ENCODE measurements at places on chromosomes 5 and 9.

GRCh38 chr5:110150199-110150598 is 460.5 kb downstream of the MAN2A1 start:
- no peak for DNase-seq

- peak; percentile 88 for DNase-seq
Observed at GRCh38 chr5:132225165-132226032, 2.3 kb downstream of the P4HA2 start.

- DNase-seq: peak; percentile 5
Observed at GRCh38 chr5:134427540-134428041, 15.9 kb upstream of the CDKN2AIPNL start.

GRCh38 chr5:152246401-152246800 is 158.7 kb downstream of the NMUR2 start:
- DNase-seq: no peak

GRCh38 chr5:54883374-54884194 is 101.8 kb downstream of the ESM1 start:
- peak; percentile 69 for DNase-seq

DNA sequence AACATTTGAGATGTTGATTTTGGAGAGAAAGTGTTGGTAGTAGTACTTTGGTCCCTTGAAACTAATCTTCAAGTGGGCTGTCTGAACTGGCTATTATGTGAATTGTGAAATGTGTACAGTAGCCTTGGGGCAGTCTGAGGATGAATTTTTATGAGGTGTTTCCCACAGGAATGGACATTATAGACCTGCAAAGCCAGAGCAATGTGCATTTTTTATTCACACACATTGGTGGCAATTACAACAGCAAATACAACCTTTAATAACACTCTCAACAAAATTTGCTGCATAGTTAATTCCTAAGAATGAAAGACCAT is 147.0 kb downstream of the PAM start:
- no peak for DNase-seq

- DNase-seq: no peak
Observed at GRCh38 chr5:141705469-141705868, 23.4 kb upstream of the ARAP3 start.

DNA sequence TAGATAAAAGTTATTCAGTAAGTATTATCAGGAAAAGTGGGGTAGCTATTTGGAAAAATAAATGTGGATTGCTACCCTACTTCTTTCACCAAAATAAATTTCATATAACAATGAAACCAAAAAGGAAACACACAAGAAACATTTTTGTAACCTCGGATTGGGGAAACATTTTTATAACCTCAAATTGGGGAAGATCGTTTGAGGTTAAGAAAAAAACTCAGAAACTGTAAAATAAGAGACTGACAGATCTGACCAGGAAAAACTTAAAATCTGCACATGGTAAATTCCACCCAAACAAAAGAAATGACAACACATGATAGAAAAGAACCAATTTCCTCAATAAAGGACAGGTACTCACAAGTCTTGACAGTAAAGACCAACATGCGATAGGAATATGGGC is 13.5 kb downstream of the EFCAB9 start:
- no peak for DNase-seq

GRCh38 chr5:141050622-141051520 is at the start of gene PCDHB1:
Gene PCDHB1, plus strand, starts transcription at chr5:141051374. Its CDS starts 97 bp downstream, at chr5:141051471.
- no peak for DNase-seq

GRCh38 chr9:5587024-5587423 is 41.9 kb upstream of the RIC1 start:
- no peak for DNase-seq

- DNase-seq: no peak
Observed at GRCh38 chr5:90226433-90227099, 183.0 kb downstream of the CETN3 start.

DNA sequence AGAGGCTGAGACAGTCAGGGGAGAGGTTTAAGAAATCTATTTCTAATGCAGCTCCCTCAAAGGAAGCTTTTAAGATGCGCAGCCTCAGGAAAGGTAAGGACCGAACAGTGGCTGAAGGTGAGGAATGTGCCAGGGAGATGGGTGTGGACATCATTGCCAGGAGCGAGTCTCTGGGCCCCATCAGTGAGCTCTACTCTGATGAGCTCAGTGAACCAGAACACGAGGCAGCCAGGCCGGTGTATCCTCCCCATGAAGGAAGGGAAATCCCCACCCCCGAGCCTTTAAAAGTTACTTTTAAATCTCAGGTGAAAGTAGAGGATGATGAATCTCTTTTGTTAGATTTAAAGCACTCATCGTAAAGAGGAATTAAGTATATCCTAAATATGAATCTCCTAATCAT is 8.2 kb downstream of the CAVIN4 start:
- no peak for DNase-seq

DNA sequence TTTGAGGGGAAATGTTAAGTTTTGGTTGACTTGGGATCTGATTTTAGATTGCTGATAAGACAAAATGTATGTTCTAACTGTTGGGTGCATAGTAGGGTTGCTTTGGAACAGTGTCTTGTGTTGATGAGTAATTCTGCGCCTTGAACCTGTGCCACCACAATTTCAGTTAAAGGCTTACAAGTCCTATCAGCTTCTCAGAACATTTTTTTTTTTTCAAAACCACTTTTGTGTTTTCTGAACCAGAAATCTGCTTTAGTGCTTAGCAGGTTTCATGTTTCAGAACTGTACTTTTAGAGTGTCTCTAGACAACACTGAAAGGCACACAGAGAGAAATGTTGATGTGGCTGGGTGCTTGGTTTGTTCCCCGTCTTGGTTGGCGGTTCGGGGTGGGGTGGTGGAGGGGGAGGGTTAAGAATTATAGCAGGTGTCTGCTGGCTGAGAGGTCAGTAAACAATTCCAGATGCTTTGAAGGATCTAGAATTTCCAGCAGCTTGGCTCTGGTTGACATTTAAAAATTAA is 84.6 kb downstream of the ANKRD55 start:
- no peak for DNase-seq

DNA sequence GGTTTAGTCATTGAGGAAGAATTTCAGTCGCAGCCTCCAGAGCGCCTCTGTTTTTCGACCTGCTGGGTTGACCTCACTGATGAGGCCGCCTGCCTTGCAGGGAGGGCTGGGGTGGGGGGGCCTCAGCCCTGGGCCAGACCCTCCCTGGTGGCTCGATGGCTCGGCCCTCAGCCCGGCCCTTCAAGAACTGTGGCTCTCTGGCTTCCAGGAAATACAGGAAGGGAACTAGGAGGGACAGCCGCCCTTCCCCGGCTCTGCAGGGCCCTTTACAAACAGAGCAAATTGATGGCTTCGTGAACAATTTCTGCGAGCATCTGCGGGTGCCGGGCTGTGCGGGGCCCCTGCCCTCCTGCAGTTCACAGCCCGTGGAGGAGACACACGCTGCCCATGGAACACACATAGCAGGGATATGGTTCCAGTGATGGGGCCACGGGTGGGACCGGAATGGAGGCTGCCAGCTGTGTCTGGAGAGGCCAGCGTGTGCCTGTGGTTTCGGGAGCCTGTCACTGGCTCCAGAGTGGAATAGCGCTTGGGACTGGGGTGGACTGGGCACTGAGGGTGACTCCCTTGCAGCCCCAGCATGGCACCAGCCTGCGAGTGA is 39.6 kb downstream of the COL5A1 start:
- peak; percentile 79 for DNase-seq

- no peak for DNase-seq
Observed at GRCh38 chr9:116549786-116550660, 137.1 kb upstream of the TRIM32 start.

GRCh38 chr5:170348137-170348633 is 41.0 kb downstream of the KCNMB1 start:
- no peak for DNase-seq

DNA sequence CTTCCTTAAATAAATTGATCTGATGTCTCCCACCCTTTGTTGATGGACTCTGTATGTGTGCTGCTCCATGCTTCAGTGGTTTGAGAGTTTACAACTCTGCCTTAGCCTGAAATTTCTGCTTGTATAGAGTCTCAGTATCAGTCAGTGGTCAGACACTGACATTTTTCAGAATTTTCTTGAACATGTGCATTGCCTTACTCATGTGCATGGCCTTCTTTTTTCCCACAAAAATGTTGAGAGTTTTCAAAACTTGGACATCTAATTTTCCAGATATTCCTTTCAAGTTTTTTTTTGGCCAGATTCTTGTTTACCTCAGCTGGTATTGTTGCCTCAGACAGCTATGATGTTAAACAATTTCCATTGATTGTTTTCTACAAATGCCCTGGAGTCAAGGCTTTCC is 427.1 kb upstream of the CHD1 start:
- no peak for DNase-seq

GRCh38 chr9:135165756-135166519 is 78.5 kb downstream of the OLFM1 start:
- no peak for DNase-seq

Measured in aorta (tissue), 5 donors.